ENCODE measurements at places on chromosomes 11 and 22.
A peak's percentile ranks its signal among the peaks of the same experiment; 100 is the strongest.

DNA sequence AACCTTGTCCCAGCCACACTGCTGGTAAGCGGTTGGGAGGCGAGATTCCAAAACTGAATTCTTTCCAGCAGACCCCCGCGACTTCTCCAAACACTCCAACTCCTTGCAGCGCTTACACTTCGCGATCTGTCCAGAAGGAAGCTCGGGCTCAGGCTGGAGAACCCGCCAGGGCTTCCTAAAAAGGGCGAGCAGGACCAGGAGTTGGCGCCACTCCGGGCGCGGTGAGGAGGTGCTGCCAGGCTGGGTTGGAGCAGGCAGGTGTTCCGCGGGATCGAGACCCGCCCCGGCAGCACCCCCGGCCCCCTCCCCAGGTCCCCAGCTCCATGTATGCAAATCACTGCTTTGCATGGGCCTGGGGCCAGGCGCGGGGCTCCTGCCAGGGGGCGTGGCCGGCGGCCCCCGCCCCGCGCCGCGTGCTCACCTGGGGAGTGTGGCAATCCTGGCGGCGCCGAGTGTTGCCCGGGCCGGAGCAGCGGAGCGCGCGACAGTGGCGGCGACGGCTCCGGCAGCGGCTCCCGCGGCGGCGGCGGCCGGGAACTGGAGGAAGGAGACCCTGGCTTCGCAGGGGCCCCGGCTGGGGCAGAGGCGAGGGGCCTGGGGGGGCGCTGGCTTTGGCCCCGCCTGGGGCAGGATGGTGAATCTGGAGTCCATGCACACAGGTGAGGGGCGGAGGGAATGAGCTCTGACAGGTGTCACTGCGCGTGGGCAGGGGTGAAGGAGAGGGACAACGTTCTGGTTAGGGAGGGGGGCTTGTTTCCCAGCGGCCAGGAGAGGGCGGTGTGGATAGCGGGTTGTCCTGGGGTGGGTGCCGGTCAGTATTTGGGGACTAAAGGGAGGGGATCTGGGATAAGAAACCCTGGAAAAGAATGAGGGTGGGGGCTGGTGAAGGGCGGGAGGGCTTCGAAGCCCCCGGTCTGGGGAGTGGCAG is at the start of gene POU2F3:
Gene POU2F3, plus strand, starts transcription at position 428 of the 928 bp plus-strand sequence. Its CDS starts 204 bp downstream, at position 632.
- DNase-seq: no peak

DNA sequence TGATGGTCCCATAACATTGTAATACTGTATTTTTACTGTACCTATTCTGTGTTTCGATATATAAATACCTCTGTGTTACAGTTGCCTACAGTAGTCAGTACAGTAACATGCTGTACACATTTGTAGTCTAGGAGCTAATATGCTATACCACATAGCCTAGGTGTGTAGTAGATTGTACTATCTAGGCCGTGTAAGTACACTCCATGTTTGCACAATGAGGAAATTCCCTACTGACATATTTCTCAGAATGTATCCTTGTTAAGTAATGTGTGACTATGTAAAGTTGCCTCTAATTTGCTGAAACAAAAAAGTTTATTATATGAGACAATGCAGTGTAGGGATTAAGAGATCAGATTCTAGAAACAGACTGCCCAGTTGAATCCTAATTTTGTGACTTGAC is 21.3 kb downstream of the CAPRIN1 start:
- DNase-seq: no peak

DNA sequence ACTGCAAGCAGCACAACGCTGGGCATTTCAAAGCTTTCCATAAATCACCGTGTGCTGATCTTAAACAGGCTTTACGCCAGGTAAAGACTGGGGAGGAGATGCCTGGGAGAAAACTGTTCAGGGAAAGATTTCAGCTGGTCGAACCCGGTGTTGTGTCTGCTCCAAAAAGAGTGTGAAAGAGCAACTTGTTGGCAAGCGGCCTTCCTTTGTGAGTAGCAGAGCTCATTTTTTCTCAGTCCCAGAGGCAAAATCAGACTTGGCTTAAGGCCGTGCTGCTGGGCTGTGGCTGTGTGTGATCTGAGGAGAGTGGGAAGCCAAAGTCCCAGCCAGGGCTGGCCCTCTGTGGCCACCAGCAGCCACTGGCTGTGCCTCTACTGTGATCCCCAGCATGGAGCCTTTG is 75.7 kb upstream of the E2F8 start:
- DNase-seq: no peak

GRCh38 chr11:68043349-68044144 is 4.7 kb downstream of the TCIRG1 start:
- no peak for DNase-seq

DNA sequence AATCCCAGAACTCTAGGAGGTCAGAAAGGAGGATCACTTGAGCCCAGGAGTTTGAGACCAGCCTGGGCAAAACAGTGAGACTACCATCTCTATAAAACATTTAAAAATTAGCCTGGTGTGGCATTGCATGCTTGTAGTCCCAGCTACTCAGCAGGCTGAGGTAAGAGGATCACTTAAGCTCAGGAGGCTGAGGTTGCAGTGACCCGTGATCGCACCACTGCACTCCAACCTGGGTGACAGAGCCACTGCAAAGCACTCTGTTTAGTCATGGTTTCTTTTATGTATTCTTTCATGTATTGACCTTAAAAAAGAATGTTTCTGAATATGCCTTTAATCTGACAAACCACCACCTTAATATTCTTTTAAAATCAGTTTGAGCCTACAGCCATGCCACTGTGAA is 52.2 kb downstream of the BIRC2 start:
- peak; percentile 32 for DNase-seq

DNA sequence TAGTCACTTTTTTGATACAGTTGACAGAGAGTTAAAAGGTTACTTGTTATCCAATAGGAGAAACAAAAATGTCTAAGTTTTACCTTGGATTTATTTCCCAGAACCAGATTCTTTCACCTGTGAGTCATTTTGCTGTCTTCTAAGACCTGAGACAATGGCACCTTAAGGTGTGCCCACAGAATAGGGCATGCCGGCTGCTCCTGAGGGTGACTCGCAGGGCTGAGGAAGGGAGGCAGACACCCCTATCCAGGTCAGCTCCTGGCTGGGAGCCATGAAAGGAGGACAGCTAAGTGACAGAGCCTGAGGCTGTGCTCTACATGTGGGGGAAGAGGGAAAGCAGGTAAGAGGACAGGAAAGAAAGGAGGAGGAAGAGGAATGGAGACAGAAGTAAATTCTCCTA is 67.8 kb downstream of the RASSF10 start:
- DNase-seq: peak; percentile 55

DNA sequence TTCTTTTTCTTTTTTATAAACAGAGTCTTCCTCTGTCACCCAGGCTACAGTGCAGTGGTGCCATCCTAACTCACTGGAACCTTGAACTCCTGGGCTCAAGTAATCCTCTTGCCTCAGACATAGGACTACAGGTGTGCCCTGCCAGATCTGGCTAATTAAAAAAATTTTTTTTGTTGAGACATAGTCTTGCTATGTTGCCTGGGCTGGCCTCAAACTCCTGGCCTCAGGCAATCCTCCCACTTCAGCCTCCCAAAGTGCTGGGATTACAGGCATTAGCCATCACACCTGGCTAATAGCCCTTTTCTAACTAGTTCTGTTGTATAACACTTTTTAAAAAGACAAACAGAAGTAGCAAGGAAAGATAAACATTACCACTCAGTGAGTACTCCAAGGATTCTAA is 57.4 kb downstream of the CSTF3 start:
- no peak for DNase-seq

GRCh38 chr22:28867191-28867590 is 16.2 kb upstream of the ZNRF3 start:
- no peak for DNase-seq

DNA sequence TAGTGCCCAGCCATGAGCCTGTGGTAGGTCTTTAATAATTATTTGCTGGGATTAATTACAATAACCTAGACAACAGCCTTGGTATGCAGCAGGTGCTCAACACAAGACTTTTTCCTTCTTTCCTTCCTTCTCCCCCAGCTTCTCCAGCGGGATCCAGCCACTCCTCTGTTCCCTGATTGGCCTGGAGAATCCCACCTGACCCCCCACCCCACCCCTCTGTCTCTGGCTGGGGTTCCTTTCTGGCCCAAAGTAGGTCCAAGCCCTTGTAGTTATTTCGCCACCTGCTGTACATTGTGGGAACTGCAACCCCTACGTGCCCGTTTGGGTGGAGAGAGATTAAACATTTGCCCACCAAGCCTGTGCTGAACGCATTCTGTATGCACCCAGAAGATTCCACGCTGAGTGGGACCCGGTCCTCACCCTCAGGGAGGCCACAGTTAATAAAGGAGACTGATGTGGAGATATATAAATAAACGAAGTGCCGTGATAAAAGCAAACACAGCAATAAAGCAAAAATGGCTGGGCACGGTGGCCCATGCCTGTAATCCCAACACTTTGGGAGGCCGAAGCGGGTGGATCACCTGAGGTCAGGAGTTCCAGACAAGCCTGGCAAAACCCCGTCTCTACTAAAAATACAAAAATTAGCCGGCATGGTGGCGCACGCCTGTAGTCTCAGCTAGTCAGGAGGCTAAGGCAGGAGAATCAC is 32.1 kb upstream of the DGKZ start:
- DNase-seq: peak; percentile 54

GRCh38 chr11:43497144-43497543 is 138.4 kb downstream of the TTC17 start:
- DNase-seq: peak; percentile 5

GRCh38 chr11:126914941-126915340 is 85.6 kb downstream of the KIRREL3 start:
- no peak for DNase-seq

GRCh38 chr11:66467756-66468155 is 1.1 kb downstream of the PELI3 start:
- DNase-seq: peak; percentile 6

- peak; percentile 29 for DNase-seq
Observed at GRCh38 chr11:76617553-76618265, 52.8 kb downstream of the LRRC32 start.

DNA sequence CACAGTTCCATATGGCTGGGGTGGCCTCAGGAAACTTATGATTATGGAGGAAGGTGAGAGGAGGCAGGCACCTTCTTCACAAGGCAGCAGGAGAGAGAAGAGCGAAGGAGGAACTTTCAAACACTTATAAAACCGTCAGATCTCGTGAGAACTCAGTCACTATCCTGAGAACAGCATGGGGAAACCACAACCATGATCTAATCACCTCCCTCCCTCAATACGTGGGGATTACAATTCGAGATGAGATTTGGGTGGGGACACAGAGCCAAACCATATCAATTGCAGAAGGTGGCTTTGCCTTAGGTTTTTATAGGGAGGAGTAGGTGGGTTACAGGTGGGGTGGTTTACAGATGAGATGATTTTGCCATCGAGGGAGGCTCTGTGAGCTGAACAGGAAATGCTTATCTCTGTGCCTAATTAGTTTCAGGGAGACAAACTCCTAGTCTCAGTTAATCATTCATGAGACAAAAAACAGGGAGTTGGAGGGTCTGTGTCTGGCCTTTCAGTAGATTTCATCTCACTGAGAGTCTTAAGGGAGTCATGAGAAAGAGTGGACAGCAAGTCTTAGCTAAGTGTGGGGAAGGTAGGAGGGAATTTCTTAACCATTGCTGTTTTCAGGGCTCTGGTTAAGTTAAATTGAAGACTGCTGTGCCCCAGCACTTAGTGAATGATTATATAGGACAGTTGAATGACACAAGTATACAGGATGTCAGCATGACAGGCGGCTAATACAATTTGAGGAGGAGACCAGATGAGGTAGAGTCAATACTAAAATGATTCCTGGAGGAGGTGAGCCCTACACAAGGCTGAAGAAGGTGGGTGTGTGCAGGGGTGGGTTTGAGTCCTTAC is 47.7 kb downstream of the CWC15 start:
- DNase-seq: peak; percentile 61

- no peak for DNase-seq
Observed at GRCh38 chr11:29801561-29801960, 215.3 kb downstream of the KCNA4 start.

All from renal cortical epithelial cell (primary cell).